Activated CD8-positive, alpha-beta memory T cell treated with anti-CD3 and anti-CD28 coated beads, Interleukin-2, amount 10 ng/mL, durations not matched to agents 7 days and 5 days (primary cell): ENCODE measurements at places on chromosomes 1 and 21.
A peak's percentile ranks its signal among the peaks of the same experiment; 100 is the strongest.

- DNase-seq: no peak
Observed at GRCh38 chr1:223706077-223706973, 6.0 kb upstream of the CAPN2 start.

DNA sequence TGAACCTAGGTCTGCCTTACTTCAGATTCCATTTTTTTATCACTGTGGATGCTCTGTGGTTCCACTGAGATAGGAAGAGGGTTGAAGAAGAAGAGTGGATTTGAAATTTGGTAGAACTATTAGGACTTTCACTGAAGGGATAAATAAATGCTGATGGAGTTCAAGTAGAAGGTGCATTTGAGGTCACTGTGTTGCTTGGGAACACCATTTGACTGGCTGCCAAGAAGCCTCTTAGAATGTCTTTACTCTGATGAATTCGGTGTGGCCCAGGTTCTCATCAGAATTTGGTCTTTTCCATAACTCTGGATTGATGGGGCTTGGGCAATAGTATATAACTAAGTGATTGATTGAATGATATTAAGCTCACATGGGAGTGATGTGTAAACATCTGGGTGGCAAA is 11.9 kb downstream of the XPR1 start:
- DNase-seq: no peak

DNA sequence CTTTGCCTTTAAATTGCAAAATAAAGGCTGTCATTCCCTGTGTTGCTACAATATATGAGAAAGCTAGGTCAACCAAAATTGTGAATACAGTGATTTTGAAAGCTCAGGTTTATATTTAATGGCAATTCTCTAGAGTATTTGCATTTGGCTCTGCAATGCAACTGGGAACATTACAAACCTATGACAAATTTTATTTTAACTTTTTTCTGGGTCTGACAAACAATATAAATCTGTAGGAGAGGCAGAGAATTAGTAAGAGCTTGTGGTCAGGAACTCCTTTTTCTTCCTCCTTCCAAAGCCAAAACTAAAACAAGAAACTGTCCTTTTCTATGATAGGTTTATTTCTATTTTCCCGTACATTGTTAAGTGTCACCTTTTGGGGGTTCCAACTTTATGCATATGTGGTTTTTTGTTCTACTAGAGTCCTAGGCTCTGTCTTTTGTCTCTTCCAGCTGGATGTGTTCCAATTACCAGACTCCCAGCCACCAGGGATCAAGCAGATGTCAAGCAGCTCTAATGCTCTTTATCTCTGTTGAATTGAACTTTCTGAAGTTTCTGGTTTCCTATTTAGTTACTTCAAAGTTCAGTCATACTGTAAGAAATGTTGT is 106.9 kb downstream of the ASH1L start:
- DNase-seq: no peak

- no peak for DNase-seq
Observed at GRCh38 chr1:154821083-154821482, 49.0 kb downstream of the KCNN3 start.

- no peak for DNase-seq
Observed at GRCh38 chr1:3530086-3530925, 75.8 kb downstream of the ARHGEF16 start.

DNA sequence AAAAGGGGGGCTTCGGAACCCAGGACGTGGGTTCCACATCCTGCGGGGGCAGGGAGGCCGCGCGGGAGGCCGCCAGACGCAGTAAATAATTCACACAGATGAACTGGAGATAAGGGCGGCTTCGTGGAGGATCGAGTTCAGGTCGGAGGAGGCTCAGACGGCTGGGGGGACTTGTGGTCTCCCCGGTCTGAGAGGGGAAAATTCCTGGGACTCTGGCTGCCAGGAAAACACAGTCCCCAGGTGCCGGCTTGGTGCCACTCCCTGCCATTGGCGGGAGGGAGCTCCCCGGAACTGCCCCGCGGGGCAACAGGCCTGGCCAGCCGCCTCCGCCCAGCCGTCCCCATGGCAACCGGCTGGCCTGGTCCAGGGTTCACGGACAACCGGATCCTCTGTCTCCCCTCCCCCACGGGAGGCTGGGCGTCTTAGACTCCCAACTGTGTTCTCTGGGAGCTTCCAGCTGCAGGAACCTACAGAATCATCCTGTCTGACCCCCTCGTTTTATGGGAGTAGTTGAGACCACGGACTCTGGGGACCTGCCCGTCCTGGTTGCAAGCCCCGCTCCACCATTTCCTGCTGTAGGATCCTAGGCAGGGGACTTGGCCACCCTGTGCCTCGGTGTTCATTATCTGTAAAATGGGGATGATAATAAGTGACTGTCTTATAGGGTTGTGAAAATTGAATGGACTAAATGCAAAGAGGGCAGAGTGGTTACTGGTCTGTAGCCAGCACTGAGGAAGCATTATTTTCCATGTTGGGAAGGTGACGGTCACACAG is 9.6 kb downstream of the CAMK2N1 start:
- no peak for DNase-seq

DNA sequence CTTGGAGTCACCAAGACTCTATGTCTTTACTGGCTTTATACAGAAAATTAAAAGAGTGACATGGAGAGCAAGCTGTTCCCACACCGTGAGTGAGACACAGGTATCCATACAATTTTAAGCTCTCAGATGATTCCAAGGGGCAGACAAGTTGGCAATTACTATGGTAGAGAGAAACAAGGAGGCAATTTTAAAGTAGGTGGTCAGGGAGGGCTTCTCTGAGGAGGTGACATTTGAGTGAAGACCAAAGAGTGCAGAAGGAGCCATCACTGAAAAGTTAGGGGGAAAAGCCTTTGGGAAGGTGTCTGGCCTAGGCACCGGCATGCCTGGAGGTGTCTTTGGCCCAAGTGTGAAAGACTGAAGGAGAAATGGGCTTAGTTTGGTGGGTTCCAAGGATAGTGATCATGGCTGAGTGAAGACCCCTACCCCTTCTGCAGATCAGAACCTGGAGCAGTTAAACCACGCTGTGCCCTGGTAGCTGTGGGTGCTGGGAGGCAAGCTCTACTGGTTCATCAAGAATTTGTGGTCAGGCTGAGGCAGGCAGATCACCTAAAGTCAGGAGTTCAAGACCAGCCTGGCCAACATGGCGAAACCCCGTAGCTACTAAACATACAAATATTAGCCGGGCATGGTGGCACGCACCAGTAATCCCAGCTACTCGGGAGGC is 10.4 kb downstream of the IFI6 start:
- DNase-seq: no peak

GRCh38 chr21:21383126-21383525 is 384.9 kb downstream of the NCAM2 start:
- no peak for DNase-seq

GRCh38 chr1:93681101-93681988 is at the start of gene BCAR3:
BCAR3 (minus strand) TSS chr1:93681837; CDS start chr1:93674930, 6,907 bp downstream.
- DNase-seq: peak; percentile 48
